ENCODE measurements at places on chromosomes 16 and 17.
A peak's percentile ranks its signal among the peaks of the same experiment; 100 is the strongest.

DNA sequence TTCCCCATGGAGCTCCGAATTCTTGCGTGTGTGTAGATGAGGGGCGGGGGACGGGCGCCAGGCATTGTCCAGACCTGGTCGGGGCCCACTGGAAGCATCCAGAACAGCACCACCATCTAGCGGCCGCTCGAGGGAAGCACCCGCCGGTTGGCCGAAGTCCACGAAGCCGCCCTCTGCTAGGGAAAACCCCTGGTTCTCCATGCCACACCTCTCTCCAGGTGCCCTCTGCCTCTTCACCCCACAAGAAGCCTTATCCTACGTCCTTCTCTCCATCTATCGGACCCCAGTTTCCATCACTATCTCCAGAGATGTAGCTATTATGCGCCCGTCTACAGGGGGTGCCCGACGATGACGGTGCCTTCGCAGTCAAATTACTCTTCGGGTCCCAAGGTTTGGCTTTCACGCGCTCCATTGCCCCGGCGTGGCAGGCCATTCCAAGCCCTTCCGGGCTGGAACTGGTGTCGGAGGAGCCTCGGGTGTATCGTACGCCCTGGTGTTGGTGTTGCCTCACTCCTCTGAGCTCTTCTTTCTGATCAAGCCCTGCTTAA is 617 bp upstream of the SENP3 start:
- peak; percentile 80 for ATAC-seq

- peak; percentile 79 for ATAC-seq
Measured at GRCh38 chr16:81632392-81633146, 146.5 kb upstream of the PLCG2 start.

- ATAC-seq: peak; percentile 43
Measured at GRCh38 chr17:82494236-82495055, 25.1 kb upstream of the FOXK2 start.

DNA sequence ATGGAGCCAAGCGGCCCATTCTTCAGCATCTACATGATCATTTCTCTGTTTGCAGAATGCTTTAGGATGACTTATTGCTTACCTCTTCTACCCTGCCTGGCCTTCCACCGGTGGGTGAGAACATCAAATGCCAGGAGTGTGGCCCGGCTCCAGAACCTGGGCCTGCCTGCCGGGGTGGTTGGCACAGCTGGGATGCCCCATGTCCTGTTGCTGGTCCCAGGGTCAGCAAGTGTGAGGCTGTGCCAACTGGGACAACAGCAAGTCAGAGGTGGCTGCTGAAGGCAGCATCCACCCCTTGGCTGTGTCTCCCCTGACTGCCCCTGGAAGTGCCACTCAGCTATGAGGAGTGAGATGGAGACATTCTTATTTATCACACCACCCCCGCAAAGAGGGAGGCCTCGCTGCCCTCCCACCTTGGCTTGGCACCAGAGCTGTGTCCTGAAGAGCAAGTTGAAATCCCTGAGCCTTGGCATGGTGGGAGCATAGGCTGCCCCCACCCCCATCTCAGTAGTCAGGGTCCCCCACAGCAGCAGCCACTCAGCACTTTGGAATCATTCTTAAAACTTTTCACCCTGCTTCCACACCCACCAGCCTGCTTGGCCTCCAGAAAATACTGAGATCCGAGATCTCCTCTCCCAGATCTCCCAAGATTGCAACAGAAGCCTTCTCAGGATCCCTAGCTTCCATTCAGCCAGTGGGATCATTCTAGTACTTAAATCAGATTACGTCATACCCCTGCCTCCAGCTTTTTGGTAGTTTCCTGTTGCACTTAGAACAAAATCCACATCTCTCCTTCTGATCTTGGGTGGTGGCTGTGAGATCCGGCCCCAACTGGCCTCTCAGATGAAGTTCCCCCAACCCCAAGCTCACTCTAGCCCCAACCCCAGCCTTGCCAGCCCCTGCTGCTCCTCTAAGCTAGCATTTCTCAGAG is 127.5 kb downstream of the SOCS1 start:
- ATAC-seq: no peak

- ATAC-seq: no peak
Measured at GRCh38 chr16:7509963-7510601, 177.4 kb downstream of the RBFOX1 start.

- no peak for ATAC-seq
Measured at GRCh38 chr17:18100616-18101015, 7.9 kb upstream of the MYO15A start.

GRCh38 chr16:28905800-28906372 is 19.2 kb downstream of the RABEP2 start:
- ATAC-seq: no peak

DNA sequence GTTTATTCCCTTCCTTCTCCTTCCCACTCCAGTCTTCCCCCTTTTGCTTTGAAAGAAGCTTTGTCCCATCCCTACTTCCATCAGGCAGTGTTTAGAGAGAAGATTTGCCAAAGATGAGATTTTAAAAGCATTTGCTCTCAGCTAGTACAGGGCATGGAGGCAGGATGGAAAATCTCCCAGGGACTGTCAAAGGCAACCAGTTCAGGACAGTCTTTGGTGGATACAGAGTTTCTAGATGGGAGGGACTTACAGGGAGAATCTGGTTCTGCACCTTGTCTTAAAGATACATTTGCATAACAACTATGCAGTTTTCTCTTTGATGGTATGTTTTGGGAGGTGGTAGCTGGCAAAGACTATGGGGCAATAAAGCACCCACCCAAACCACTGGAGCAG is 26.2 kb downstream of the CHD9 start:
- ATAC-seq: peak; percentile 13

DNA sequence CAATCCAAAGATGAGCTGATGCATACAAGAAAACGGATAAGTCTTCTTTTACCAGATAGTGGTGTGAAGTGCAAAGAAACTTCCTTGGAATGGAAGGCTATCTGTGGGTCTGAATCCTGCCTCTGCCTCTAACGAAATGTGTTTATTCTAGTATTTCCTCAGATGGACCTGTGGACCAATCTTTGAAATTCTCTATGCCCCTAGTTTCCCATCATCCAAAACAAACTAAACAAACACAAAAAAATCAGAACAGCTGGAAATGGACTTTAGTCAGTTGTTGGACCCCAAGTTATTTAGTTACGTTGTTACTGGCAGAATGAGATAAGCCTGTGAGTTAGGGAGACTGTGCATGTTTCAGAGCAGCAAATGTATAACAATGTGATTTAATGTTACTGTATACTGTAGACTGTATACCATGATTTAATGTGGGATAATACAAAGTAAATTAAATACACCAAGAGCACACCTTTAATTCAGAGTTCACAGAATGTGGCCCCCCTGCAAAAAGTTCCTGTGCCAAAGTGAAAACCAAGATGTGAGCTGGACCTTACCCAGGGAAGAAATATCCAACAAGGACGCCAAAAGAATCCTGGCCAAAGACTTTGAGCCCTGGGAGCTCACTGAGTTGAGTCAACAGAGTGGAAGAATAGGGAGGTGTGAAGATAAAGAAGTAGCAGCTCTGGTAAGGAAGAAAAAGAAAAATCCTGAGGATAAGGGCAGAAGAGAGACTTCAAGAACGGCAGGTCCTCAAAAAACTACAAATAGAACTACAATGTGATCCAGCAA is 255.2 kb downstream of the CNTNAP4 start:
- no peak for ATAC-seq

- peak; percentile 11 for ATAC-seq
Measured at GRCh38 chr16:2121853-2122252, 13.8 kb downstream of the PKD1 start.

DNA sequence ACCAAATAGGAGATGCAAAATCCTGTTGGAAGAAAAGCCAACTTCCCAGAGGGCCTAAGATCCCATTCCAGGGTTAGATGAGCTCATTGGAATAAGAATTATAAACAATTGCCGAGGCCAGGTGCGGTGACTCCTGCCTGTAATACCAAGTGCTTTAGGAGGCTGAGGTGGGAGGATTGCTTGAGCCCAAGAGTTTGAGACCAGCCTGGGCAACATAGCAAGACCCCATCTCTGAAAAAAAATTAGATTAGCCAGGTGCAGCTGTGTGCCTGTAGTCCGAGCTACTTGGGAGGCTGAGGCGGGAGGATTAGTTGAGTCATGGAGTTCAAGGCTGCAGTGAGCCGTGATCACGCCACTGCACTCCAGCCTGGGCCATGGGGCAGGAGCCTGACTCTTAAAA is 17.8 kb upstream of the SDR42E2 start:
- ATAC-seq: no peak

DNA sequence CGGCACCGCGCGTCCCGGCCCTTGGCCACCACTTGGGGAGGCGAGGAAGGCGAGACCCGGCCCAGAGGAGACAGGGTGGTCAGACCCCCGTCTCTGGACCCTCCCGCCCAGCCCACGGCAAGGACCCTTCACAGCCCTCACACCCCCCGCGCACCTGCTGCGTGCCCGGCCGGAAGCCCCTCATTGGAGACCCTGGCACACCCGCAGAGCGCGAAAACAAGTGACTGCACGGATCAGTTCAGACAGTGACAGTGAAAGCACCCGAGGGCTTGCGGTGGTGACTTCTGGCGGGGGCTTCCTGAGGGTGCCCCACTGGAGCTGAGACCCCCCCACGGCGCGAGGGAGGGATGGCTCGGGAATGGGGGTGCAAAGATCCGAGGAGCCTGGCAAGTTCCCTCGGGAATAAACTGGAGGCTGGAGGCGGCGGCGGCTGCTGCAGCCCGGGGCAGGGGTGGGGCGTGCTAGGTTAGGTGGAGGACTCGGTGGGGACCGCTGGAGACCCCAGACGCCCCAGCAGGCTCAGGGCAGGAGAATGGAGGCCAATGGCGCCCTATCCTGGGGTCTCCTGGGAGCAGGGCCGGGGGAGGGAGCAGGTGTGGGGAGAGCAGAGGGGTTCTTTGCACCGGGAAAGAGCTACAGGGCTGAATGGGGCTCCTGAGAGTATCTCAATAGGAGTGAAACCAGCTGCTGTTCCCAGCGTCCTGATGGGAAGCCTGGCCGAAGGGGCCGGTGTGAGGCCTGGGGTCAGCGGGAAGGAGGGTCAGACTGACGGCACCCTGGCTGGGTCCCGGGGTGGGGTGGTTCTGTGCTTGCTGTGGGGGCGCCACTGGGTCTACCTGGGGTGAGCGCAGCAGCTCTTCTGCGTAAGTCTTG is 824 bp upstream of the FBXL16 start:
- no peak for ATAC-seq

DNA sequence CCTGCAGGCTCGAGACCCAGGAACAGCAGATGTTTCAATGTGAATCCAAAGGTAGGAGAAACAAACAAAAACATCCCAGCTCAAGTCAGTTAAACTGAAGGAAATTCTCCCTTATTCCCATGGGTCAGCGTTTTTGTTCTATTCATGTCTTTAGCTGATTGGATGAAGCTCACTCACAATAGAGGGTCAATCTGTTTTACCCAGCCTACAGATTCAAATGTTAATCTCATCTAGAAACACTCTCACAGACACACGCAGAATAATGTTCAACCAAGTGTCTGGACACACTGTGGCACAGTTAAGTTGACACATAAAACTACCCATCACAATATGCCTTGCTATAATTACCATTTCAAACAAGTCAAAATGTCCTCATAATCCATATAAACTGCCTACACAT is 180.6 kb upstream of the CDH8 start:
- no peak for ATAC-seq

GRCh38 chr17:10270258-10270657 is 71.9 kb upstream of the GAS7 start:
- no peak for ATAC-seq

DNA sequence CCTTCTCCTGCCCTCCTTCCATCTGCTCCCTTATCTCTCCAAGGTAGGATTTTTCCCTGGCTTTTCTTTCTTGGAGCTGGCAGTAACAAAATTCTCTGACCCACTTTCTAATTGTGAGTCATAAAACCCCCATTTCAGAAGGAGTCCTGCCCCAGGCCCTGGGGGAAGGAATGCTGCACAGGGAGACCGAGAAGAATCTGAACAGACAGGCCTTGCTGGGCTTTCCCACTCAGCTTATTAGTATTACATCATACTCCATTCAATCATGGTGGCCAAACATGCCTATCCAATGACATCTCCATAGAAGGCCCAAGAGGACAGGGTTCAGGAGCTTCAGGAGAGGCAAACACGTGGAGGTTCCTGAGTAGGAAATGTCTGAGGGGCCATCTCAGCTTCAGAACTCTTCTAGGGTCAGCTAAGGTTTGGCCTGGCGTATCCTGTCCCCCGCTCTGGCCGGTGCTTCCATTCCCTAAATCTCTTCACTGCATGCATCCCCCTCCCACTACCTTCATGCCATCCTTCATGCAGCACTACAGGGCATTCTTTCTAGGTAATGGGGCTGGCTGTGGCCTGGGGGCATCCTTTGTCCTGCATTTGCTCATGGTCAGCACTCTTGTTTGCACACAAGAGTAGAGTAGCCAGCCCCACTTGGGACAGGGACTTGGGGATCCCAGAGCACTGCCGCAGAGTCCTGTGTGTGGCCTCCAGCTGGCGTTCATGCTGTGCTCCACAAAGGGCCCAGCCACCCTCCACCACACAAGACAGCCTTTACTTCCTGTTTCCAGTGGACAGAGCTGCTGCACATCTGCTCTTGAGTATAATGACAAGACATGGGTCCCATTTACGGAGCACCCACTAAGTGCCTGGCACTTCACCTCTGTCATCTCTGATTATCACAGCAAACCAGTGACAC is 8.2 kb downstream of the SLC6A2 start:
- ATAC-seq: peak; percentile 68

GRCh38 chr17:4004517-4005295 is 40.5 kb upstream of the ATP2A3 start:
- ATAC-seq: peak; percentile 69

DNA sequence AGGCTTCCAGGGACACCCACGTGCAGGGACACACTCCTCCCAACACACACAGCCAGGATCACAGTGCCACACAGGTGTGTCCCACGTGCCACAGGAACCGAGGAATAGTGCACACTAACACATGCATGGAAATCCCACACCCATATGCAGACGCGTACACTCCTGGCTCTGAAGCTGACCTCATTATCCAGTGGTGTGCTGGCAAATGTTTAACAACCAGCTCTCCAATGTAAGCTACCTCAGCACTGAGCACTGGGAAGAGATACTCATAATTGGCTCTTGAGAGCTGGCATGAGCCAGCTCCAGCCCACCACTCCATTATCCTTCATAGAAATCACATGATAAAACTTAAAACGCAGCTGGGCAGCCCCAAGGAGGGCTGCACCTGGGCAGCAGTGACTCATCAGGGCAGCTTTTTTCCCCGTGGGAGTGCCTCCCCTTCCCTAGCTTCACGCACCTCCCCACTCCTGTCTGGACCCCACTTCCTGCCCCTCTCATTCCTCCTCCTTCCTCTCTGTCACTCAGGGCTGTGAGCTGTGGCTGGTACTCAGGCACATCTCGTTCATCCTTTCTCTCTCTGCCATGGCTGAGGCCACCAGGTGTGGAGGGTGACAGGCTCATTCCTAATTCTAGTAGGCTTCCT is 14.9 kb upstream of the TBX21 start:
- ATAC-seq: no peak

Measured in esophagus mucosa (tissue), 1 donor.